ENCODE measurements at places on chromosomes 5 and 9. TPM values are rescaled to one million over a fixed set of nuclear protein-coding genes. Genes with fewer than 3 reads are reported as not detected.

The NDFIP1 gene
- 114 TPM for total RNA-seq

GRCh38 chr9:133090187-133090586 lies 28.4 kb downstream of the CEL start:
- no peak overlapping the region for H3K27ac ChIP-seq
- no peaks in the 10 kb centered on the region for H3K27me3 ChIP-seq
- DNase-seq, result no peak
- H3K36me3 ChIP-seq, result no peaks in the 10 kb centered on the region

DNA sequence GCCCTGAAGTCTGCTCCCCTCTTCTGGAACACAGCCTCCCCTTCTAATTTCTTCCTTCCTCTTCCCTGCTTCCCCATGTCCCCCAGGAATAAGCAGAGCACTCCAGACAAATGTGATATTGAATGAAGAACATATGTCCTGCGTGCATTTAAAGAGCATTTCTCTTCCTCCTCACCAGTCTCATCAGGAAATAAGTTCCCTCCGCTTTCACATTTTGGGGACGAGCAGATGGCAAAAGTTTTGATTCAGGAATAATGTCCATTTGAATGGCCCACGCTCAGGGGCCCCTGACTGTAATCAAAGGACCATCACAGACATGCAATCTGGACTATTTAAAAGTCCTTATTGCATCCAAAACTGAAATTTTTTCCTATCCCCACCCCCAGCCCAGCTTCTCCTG lies 316.1 kb downstream of the CDK5RAP2 start:
- H3K36me3 ChIP-seq, result no peaks in the 10 kb centered on the region

DNA sequence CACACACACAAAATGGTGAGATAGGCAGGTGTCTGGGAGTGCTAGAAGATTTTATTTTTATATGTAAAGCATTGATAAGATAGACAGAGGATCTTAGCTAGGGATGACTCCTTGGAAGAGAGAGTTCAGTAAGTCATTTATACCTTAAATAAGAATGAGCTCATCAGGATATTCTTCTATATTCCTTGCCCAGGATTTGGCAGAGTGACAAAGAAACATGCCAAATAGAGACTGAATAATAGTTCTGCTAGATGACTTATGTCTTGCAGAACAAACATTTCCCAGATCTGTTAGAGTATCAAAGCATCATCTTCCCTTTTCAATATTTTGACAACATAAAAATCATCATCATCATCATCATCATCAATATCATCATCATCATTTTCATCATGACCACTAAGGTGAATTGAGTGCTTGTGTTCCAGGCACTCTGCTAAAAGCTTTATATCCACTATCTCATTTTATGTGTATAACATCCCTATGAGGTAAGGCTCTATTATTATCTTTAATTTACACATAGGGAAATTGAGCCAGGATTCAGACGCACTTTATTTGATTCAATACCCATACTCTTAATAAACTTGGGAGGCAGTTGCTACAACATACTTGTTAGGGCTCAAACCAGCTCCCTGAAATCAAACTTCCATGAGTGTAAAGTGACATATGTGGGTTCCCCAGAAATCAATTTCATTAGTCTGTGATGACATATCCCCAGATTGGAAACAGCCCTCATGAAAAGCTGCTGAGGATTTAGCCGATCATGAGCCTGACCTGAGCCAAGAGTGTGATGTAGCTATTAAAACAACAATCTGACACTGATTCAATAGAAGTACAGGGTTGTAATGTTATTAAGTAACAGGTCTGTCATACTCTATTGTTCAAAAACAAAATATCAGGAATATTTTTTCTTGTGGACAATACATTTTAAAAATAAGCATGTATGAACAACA lies 176.3 kb upstream of the SEMA6A start:
- no peak overlapping the region for H3K4me3 ChIP-seq
- H3K27me3 ChIP-seq, result peaks cover 3% of the 10 kb centered on the region
- H3K36me3 ChIP-seq, result no peaks in the 10 kb centered on the region
- H3K4me1 ChIP-seq, result no peaks in the 10 kb centered on the region
- no peak for DNase-seq

The AIF1L gene
- 0.44 TPM for total RNA-seq

DNA sequence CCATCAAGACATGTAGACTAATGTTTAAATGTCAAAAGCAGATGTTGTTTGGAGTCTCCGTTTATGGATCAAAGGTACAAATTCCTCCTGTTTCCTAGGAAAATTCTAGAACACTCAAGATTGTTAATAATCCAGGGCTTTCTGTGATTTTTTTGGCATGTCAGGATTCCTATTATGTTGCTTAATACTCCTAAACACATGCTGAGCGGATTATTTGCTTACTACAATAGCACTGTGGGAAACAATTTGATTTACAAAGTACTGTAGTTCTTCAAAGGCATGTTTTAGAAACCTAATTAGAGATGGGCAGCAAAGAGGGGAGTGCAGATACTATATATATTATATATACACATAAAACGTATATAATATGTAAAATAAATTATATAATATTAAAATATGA lies 19.0 kb upstream of the SCAMP1 start:
- no peak overlapping the region for H3K27ac ChIP-seq
- no peaks in the 10 kb centered on the region for H3K36me3 ChIP-seq
- H3K4me3 ChIP-seq, result no peak overlapping the region
- H3K4me1 ChIP-seq, result no peaks in the 10 kb centered on the region
- no peaks in the 10 kb centered on the region for H3K27me3 ChIP-seq
- no peak for DNase-seq

The PFN3 gene
- total RNA-seq, result not detected

DNA sequence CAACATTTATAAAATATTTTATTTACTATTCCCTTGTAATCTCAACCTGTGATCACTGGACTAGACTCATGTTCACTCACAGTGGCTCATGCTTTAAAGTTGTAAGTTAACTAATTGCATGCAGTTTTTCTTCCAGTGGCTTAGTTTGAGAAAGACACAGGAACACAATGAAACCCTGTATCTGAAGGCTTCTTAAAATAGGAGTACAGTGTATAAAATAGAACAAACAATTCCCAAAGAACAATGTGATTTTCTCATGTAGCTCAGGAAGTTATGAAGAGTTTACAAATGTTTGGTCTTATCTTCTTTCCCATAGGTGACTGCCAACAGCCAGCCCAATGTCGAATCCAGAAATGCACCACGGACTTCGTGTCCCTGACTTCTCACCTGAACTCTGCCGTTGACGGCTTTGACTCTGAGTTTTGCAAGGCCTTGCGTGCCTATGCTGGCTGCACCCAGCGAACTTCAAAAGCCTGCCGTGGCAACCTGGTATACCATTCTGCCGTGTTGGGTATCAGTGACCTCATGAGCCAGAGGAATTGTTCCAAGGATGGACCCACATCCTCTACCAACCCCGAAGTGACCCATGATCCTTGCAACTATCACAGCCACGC lies 5.9 kb downstream of the RGMB start:
- no peaks in the 10 kb centered on the region for H3K36me3 ChIP-seq
- no peak overlapping the region for H3K27ac ChIP-seq
- DNase-seq, result no peak

DNA sequence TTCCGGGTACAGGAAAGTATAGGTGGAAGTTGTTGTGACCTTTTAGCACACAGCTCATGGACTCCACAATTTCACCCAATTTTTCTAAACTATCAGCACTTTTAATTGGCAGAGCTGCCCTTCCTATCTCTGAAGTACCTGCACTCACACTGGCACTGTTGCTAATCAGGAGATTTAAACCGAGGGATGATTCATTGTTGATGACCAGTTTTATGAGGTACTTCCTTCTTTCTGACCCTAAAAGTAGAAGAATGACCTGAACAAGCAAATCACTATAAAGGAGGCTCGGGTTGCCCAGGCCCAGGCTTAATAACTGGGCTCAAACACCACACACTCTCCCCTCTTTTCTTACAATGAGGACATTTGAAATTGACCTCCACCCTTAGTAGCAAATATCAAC lies 105.9 kb downstream of the KCNN2 start:
- no peak overlapping the region for H3K4me3 ChIP-seq
- no peaks in the 10 kb centered on the region for H3K36me3 ChIP-seq
- no peak for DNase-seq
- no peaks in the 10 kb centered on the region for H3K27me3 ChIP-seq
- no peak overlapping the region for H3K27ac ChIP-seq
- H3K4me1 ChIP-seq, result no peaks in the 10 kb centered on the region

GRCh38 chr5:37637165-37637845 lies 202.5 kb downstream of the GDNF start:
- no peaks in the 10 kb centered on the region for H3K36me3 ChIP-seq
- no peak overlapping the region for H3K4me3 ChIP-seq
- no peaks in the 10 kb centered on the region for H3K27me3 ChIP-seq
- DNase-seq, result no peak
- H3K27ac ChIP-seq, result no peak overlapping the region

The CD14 gene
- total RNA-seq, result 8.8 TPM

The SH3PXD2B gene
- total RNA-seq, result 0.40 TPM

DNA sequence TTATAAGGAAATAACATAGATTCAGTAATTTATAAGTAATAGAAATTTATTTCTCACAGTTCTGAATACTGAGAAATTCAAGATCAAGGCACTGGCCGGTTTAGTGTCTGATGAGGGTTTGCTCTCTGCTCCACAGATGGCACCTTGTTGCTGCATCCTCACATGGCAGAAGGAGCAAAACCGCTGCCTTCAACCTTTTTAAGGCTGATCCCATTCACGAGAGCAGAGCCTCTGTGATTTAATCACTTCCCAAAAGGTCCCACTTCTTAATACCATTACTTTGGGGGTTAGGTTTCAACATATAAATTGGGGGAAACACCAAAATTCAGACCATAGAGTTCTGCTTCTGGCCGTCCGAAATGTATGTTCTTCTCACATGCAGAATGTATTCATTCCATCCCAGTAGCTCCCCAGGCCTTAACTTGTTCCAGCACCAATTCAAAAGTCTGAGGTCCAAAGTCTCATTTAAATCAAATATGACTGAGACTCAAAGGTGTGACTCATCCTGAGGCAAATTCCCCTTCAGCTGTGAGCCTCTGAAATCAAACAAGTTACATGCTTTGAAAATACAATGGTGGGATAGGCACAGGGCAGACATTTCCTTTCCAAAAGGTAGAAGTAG lies 30.6 kb downstream of the BAAT start:
- H3K36me3 ChIP-seq, result no peaks in the 10 kb centered on the region
- DNase-seq, result no peak
- no peaks in the 10 kb centered on the region for H3K27me3 ChIP-seq
- H3K4me3 ChIP-seq, result no peak overlapping the region
- H3K27ac ChIP-seq, result no peak overlapping the region

The FOXI1 gene
- total RNA-seq, result not detected

DNA sequence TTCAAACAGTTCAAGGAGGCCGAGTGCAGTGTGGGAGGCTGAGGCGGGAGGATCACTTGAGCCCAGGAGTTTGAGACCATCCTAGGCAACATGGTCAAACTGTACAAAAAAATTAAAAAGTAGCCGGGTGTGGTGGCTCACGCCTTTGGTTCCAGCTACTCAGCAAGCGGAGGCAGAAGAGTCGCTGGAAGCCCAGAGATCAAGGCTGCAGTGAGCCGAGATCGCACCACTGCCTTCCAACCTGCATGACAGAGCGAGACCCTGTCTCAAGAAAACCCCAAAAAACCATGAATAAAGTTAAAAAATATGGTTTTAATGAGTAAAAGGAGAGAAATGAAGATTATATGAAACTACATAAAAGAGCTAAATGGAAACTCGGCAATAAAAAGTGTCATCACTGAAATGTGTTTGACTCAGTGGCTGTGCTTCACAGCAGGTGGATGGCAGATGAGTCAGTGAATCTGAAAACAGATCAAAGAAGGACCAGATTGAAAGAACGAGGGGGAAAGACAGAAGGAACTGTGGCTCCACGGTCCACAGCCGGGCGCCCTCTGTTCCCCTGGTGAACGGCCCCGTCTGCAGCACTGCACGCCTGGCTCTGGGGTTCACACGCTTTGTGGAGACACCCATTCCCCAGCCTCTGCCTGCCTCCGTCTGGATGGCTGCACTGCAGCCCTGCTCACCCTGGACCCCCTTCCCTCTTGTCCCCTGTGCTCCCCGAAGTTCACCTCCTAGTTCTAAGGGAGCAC lies 25.1 kb downstream of the EXD3 start:
- DNase-seq, result no peak
- no peaks in the 10 kb centered on the region for H3K36me3 ChIP-seq
- H3K4me3 ChIP-seq, result no peak overlapping the region
- no peak overlapping the region for H3K27ac ChIP-seq

The ZNF879 gene
- total RNA-seq, result 20.0 TPM

DNA sequence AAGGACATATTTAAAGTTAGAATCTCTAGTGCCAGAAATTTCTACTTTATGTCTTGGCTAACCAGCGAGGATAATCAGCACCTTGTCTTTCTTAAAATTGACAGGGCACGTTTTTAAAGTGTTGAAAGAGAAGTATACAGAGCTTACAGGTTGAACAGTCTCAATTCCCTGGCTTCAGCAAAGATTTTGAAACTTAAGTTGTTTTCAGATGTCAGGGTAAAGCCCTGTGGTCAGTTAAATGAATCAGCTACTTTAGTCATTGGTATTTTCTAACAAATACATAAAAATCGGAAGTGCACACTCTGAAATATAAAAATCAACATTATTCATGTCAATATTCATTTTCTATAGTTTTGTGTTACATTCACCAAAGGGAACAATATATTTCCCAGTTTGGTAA lies 29.1 kb downstream of the SNCAIP start:
- H3K27ac ChIP-seq, result no peak overlapping the region
- no peaks in the 10 kb centered on the region for H3K4me1 ChIP-seq
- DNase-seq, result no peak
- H3K27me3 ChIP-seq, result no peaks in the 10 kb centered on the region
- no peak overlapping the region for H3K4me3 ChIP-seq

The ADAMTS12 gene
- not detected for total RNA-seq

The FST gene
- 1.1 TPM for total RNA-seq
